GM23338 (cell line): ENCODE measurements at places on chromosomes 6 and 20. TPM values are rescaled to one million over a fixed set of nuclear protein-coding genes. Genes with fewer than 3 reads are reported as not detected.

- H3K27ac ChIP-seq, result no peak overlapping the region
- no peak for DNase-seq
- H3K36me3 ChIP-seq, result no peaks in the 10 kb centered on the region
- no peak overlapping the region for H3K4me3 ChIP-seq
- no peaks in the 10 kb centered on the region for H3K27me3 ChIP-seq
These were observed 210.6 kb upstream of the SOX4 start for GRCh38 chr6:21382821-21383449.

DNA sequence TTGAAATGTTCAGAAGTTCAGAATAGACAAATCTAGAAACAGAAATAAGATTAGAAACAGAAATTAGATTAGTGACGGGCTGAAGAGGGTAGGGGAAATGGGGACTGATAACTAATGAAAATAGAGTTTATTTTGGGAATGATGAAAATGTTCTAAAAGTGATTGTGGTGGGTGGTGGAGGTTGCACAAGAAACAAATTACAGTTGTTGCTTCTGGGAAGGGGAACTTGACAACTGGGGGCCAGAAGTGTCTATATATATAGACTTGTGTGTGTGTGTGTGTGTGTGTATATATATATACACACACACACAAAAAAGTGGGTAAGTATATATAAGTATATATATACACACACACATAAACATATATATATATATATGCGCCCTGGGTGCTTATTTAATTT, 86.5 kb upstream of the RREB1 start:
- H3K27me3 ChIP-seq, result no peaks in the 10 kb centered on the region
- H3K4me3 ChIP-seq, result no peak overlapping the region
- no peak overlapping the region for H3K27ac ChIP-seq
- DNase-seq, result no peak

- no peaks in the 10 kb centered on the region for H3K4me1 ChIP-seq
- H3K27ac ChIP-seq, result no peak overlapping the region
- H3K27me3 ChIP-seq, result no peaks in the 10 kb centered on the region
- H3K4me3 ChIP-seq, result no peak overlapping the region
These were observed 58.4 kb downstream of the SMLR1 start for GRCh38 chr6:130885392-130886192.

GRCh38 chr6:169370054-169370453, 116.4 kb upstream of the THBS2 start:
- H3K36me3 ChIP-seq, result no peaks in the 10 kb centered on the region; the same call in 1 of the 2 replicates
- no peaks in the 10 kb centered on the region for H3K27me3 ChIP-seq
- no peaks in the 10 kb centered on the region for H3K4me1 ChIP-seq
- no peak for DNase-seq
- no peak overlapping the region for H3K27ac ChIP-seq

- peaks cover 11% of the 10 kb centered on the region for H3K4me1 ChIP-seq
- no peaks in the 10 kb centered on the region for H3K36me3 ChIP-seq
- H3K4me3 ChIP-seq, result no peak overlapping the region
- no peak for DNase-seq
- H3K27me3 ChIP-seq, result no peaks in the 10 kb centered on the region
These were observed 114.5 kb downstream of the INSM1 start for GRCh38 chr20:20482453-20482852.

GRCh38 chr20:38121741-38122140, 43.3 kb downstream of the TGM2 start:
- DNase-seq, result no peak
- no peaks in the 10 kb centered on the region for H3K4me1 ChIP-seq
- no peak overlapping the region for H3K27ac ChIP-seq
- H3K36me3 ChIP-seq, result no peaks in the 10 kb centered on the region
- H3K4me3 ChIP-seq, result no peak overlapping the region
- no peaks in the 10 kb centered on the region for H3K27me3 ChIP-seq

DNA sequence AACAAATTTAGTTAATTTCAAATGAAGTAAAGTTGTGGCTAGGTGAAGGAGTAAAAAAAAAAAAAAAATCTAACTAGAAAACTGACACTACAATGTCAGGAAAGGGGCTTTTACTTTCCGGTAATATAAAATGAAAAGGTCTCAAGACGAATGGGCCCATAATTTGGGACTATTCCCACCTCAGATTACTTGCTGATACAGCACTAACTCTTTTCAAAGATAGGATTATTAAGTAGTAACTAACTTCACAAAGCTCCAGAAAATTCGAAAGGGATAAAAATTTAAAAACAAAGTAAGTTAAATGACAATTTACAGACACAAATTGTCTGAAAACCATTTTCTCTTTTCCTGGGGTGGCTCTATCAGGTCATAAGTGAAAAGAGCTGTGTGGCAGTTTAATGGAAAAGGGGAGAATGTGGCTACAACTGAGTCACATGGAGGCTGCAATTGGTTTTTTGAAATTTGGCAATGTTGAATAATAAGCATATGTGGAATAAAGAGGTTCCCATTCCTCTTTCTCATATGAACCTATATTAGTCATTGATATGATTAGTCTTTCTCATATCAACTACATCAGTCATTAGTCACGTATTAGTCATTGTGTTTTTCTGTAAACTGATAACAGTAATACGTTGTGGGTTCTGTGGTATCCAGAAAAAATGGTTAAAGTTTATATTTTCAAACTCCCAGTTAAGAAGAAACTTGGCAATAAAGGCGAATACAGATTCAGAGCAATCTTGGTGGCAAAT, 78.0 kb downstream of the RWDD2A start:
- H3K36me3 ChIP-seq, result no peaks in the 10 kb centered on the region
- no peak overlapping the region for H3K27ac ChIP-seq
- no peaks in the 10 kb centered on the region for H3K4me1 ChIP-seq
- no peak for DNase-seq
- H3K4me3 ChIP-seq, result no peak overlapping the region
- no peaks in the 10 kb centered on the region for H3K27me3 ChIP-seq

- H3K27me3 ChIP-seq, result peaks cover 15% of the 10 kb centered on the region; the same call in 1 of the 2 replicates
- peaks cover 10% of the 10 kb centered on the region; the same call in 1 of the 2 replicates for H3K36me3 ChIP-seq
- peak; percentile 43 for DNase-seq
- H3K27ac ChIP-seq, result no peak overlapping the region
- H3K4me3 ChIP-seq, result peak overlapping the region; percentile 15
- peaks cover 37% of the 10 kb centered on the region for H3K4me1 ChIP-seq
These were observed 2.3 kb downstream of the FERMT1 start for GRCh38 chr20:6120491-6120988.

GRCh38 chr20:53071833-53072232, 99.7 kb downstream of the TSHZ2 start:
- no peak for DNase-seq
- H3K4me1 ChIP-seq, result peaks cover 13% of the 10 kb centered on the region
- H3K36me3 ChIP-seq, result no peaks in the 10 kb centered on the region

GRCh38 chr20:31606804-31607639, 1.9 kb downstream of the ID1 start:
- DNase-seq, result peak; percentile 67
- peak overlapping the region; percentile 61 for H3K4me3 ChIP-seq
- no peaks in the 10 kb centered on the region for H3K36me3 ChIP-seq
- peak overlapping the region; percentile 92 for H3K27ac ChIP-seq

DNA sequence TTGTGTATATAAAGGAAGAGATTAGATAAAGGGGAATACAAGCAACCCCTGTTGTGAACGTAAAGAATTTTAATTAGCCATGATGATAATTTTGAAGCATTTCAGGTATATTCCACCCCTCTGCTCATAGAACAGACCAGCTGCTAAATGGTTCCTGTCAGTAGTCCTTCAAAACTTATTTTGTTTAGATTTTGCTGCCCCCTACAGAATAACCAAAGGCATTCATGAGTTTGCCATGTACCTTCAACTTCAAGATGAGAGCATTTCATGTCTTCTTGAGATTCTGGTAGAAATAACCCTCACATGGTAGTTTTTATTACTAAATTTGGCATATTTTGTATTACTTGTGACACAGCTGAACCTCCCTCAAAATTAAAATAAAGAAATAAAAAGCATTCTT, 1586.7 kb downstream of the HACE1 start:
- H3K4me3 ChIP-seq, result no peak overlapping the region
- H3K27ac ChIP-seq, result no peak overlapping the region
- H3K27me3 ChIP-seq, result no peaks in the 10 kb centered on the region
- no peaks in the 10 kb centered on the region for H3K4me1 ChIP-seq

DNA sequence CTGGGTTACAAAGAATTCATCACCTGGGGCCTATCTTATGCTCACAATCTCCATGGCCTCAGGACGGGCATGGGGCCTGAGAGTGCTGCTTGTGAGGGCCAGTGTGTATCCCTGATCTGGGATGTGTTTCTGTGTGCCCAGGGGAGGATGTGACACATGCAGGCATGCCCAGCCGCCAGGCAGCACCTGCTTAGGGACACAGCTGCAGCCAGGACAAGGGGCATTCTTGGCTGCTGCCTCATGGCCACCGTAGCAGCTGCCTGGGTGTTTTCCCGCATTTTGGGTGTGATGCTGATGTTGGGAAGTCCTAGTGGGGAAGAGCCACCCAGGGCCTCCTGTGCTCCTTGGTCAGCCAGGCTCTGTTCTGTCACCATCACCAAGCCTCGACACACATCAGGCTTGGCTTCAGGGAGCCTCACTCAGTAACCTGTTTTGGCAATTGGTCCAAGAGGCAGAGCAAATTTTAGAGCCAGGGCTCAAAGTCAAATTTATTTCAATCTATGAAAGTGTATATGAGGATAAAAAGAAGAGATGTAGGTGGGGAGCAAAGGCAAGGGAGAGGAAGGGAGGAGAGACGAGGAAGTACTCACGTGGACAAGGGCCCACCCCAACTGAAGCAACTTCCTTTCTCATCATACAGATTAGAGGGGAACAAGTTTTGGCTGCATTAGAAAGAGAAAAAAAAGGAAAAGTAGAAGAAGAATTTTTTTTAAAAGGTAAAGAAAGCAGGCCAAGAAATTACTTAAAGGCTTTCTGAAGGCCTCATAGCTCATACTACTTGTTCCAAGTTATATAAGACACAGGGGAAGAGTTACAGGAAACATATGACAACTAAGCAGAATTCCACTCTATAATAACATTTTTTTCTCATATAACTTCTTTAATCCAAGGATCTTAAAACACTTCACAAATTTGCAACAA, 269.9 kb upstream of the SUPT3H start:
- H3K36me3 ChIP-seq, result no peaks in the 10 kb centered on the region
- H3K4me3 ChIP-seq, result no peak overlapping the region
- H3K27ac ChIP-seq, result no peak overlapping the region
- no peak for DNase-seq

DNA sequence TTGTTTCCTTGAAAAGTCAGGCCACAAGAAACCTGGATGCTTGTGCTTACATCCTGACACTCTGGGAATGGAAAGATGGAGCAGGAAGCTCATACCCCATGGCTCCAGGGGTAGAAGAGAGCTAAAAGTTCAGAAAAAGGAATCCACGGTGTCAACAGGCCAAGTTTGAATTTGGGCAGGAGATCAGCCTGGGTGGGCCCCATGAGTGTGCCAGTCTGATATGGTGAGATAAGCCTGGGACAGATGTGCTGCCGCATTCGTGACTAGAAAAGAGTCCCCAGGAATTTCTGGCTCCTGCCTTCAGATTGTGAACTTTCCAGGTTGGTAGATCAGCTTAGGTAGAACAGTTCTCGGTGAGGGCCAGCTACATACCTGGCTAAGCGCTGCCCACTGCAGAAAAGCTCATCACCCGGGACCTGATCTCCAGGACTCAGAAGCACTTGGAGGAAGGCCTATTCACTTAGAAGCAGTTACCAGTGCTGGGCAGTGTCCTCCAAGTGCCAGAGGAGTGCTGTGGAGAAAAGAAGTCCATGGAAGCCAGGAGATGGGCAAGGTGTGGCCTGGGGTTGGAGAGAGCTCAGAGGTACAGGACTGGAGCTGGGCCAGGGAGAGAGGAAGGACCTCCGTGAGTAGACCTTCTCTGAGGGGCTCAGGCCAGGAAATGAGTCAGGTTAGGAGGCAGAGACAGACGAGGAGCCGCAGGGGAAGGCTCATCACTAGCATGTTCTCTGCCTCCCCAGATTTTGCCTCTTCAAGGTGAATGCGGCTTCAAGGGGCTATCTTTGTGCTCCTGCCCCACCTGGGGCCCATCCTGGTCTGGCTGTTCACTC, at the start of gene TSPO2:
Gene TSPO2, plus strand, starts transcription at position 242 of the 830 bp plus-strand sequence. Its CDS starts 519 bp downstream, at position 761.
- no peak for DNase-seq
- no peak within 1 kb of the TSS for H3K4me3 ChIP-seq
- no peak within 1 kb of the TSS for H3K27ac ChIP-seq
- H3K4me1 ChIP-seq, result no peaks in the 10 kb centered on the region; the same call in 1 of the 2 replicates
- no peaks in the 10 kb centered on the region for H3K27me3 ChIP-seq

DNA sequence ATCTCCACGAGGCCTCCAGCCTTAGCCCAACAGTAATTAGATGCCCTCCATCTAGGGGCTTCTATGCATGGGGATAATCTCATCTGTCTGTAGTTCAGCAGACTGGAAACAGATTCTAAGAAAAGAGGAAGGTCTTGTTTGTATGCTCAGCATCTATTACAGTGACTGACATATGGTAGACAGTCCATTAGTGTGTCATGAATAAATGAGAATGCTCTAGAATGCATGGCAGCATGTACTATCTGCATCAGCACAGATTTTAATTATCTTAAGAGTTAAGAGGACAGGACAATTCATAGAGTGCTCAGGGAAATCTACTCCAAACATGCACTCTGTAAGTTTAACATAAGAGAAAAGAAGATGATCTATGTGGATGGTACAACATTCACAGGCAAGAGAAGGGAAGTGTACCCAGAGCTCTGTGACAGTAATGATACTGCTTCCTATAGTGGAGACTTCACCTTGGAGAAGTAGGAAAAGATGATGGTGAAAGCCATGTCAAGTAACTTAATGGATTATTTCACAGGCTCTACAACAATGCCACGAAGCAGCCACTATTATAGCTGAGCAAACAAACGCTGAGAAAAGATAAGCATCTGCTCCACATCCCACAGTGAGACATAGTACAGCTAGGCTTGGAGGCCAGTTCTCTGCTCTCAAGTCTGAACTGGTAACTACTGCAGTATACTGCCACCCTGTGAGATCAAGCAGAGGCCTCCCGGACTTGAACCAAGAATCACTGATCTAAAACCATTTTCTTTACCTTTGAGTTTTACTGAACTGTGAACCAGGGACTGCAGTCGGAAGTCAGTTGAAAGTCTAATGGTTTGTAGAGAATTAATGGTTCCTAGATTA, 309.2 kb upstream of the SPTLC3 start:
- no peak for DNase-seq
- H3K4me3 ChIP-seq, result no peak overlapping the region
- H3K36me3 ChIP-seq, result no peaks in the 10 kb centered on the region

- DNase-seq, result peak; percentile 50
- H3K36me3 ChIP-seq, result no peaks in the 10 kb centered on the region; the same call in 1 of the 2 replicates
- no peaks in the 10 kb centered on the region for H3K4me1 ChIP-seq
- H3K27ac ChIP-seq, result no peak overlapping the region
- H3K27me3 ChIP-seq, result no peaks in the 10 kb centered on the region
- no peak overlapping the region for H3K4me3 ChIP-seq
These were observed 411.7 kb downstream of the C6orf118 start for GRCh38 chr6:164897523-164898235.

The ABHD16B gene
- total RNA-seq, result not detected in 2 replicates

The OR2J2 gene
- total RNA-seq, result not detected in 2 replicates

The ZNF334 gene
- 15.2 and 19.1 TPM in 2 replicates for total RNA-seq

The NHLRC1 gene
- 1.0 and 1.1 TPM in 2 replicates for total RNA-seq

The JPH2 gene
- total RNA-seq, result 0.78 and 1.1 TPM in 2 replicates

The VSX1 gene
- 0.16 and 0.73 TPM in 2 replicates for total RNA-seq
